ENCODE measurements at places on chromosomes 4 and X.

GRCh38 chr4:38782452-38783108 lies at the start of gene TLR10:
Gene TLR10 (minus strand): TSS chr4:38782990. CDS start chr4:38775590, 7,400 bp downstream.
- DNase-seq: peak; percentile 66

- DNase-seq: no peak
Observed at GRCh38 chr4:166202991-166203390, 330.0 kb downstream of the TLL1 start.

DNA sequence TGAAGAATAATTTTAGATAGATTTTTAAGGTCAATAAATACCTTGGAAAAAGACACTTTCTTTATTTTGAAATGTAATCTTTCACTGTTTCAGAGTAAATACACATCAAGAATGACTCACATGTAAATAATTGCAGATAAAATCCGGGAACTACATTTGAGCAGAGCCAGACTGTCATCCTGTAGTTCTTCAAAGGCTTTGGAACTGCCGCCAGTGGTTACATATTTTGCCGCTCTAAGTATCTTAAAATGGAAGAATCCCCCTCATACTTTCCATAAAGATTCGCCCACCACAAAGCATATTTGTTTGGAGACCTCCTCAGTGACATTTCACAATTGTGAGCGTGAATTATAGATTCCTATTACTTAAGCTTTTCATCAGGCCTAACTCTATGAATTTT lies 607.8 kb upstream of the ZFP42 start:
- DNase-seq: no peak

DNA sequence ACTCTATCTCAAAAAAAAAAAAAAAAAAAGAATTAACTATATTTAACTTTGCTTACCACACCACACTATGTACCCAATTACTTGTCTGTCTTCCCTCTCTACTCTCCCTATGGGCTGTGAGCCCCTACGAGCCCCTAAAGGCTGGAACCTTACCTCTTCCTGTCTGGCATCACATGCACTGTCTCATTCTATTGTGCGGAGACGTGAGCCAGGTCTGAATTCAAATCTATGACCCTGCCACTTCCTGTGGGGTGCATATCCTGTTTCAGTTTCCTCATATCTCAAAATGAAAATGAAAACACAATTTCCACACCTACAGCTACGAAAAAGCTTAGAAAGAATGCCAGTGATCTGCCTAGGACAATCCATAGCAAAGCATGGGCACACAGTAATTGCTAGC lies 42.9 kb upstream of the HS3ST1 start:
- DNase-seq: peak; percentile 81

- DNase-seq: no peak
Observed at GRCh38 chrX:25597551-25597950, 540.6 kb upstream of the MAGEB18 start.

DNA sequence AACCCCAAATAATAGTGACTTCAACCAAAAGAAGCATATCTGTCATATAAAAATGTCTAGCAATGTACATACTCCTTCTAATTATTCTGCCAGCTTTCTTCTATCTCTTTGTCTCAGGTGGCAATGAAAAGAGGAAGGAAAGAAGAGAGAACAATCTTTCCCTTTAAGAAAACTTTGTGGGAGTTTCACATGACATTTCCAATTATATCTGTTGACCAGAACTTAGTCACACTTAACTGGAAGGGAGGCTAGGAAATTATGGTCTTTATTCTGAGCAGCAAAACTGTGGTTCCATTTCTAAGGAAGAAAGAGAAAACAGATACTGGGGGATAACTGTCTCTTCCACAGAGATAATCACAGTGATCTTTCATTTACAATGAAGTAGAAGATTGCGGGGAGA lies 12.9 kb upstream of the MAOA start:
- DNase-seq: no peak

DNA sequence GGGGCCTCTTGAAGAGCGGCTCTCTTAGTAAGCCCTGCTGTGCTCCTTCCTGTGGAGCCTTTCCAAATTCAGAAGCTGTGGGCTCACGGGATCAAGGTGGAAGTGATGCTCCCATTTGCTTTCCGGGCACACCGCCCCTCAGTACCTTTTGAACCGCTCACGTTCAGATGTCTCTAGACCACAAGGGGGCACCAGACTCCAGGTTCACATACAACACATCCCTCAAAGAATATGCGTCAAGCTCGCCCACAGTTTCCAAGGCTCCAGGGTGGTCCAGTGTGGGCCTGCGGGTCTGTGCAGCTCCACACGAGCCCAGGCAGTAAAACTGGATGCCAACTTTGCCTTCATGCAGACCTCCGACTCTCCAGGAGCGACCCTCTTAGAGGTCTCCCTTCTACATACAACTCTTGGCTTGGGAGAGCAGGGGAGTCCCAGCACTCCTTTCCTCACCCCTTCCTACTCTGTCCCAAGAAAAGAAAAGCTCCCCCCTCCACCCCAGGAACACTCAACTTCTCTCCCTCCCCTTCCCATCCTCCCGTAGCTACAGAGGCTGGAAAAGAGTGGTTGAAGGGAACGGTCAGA lies 11.0 kb downstream of the SUPT20HL1 start:
- peak; percentile 77 for DNase-seq

- DNase-seq: peak; percentile 55
Observed at GRCh38 chrX:55342533-55343501, 78.1 kb upstream of the PAGE3 start.

DNA sequence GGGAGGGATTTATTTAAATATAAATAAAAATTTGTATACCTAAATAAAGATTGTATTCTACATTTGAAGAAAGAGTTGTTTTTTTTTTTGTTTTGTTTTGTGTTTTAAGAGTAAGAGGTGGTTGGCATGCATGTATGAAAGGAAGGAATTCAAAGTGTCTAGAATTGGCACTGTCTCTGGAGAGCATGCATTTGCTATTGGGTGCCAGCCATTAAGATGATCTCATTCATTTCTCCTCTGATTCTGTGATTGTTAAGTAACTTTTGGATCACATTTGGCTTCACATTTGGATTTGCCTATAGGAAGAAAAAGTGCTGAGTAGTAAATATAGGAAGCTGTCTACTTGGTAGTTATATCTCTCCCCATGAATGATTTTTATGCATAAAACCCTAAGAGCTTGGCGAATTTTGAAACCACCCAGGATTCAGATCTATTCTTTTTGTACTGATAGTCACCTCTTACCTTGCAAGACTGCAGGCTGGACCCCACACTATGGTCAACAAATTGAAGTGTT lies 7.8 kb upstream of the BOD1L1 start:
- DNase-seq: no peak

DNA sequence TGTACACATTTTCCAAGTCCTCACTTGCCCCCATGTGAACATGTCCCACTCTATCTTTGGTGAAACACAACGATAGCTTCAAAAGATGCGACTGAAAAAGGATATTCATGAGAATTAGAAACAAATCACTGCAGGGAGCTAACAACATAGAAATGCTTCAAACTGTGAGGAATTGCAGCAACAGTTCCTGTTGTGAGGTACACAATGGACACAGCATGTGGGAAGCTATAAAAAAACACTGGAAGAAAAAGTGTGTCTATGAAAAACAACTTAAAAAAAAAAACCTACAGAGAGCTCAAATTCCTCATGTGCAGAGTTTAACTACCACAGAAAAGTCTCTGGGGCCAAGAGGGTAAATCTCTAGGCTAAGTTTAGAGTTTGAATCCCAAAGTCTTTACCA lies 51.6 kb upstream of the BLTP1 start:
- no peak for DNase-seq

DNA sequence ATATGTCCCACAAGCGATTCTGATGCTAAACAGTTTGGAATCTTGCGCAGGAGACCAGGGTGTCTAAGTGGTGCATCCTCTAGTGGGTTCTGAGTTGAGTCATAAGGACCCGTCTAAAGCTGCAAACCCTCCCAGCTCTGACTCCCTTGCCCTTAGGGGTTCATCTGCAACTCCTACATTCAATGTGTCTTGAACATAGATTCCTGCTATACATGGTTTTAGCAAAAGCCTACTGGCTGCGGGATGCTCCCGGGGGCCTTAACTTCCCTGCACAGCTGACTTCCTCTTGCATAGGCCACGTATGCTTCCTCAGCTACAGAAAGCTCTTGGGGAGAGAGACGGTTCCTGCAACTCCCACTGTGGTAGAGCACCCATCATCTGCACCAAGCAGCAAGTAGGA lies 236.7 kb downstream of the EVC2 start:
- no peak for DNase-seq

DNA sequence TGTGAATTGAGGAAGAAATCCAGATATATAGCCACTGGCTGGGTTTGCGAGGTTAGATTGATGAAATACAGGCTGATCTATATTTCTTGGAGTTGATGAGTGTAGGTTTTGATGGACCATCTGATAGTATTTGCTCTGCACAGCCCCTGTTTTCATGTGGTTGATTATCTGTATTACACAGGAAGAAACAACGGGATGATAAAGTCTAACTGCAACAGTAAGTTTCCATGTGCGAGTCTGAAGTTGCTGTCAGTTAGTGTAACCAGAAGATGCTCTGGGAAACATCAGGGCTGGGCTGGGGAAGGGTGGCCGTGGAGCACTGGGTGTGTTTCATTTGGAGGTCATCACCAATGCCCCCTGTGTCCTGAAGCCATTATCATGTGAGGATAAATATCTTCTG lies 148.4 kb upstream of the SFRP2 start:
- DNase-seq: no peak

DNA sequence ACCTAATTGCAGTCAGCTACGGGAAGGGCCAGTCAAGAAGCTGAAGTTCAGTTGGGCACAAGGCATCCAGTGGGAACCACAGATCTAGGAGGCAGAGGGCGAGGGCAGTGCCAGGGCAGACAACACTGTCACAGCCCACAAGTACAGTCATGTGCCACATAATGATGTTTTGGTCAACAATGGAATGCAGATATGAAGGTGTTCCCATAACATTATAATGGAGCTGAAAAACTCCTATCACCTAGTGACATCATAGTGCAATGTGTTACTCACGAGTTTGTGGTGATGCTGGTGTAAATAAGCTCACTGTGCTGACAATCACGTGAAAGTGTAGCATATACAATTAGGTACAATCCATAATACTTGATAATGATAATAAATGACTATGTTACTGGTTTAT lies 4.5 kb upstream of the TMEM255A start:
- no peak for DNase-seq

DNA sequence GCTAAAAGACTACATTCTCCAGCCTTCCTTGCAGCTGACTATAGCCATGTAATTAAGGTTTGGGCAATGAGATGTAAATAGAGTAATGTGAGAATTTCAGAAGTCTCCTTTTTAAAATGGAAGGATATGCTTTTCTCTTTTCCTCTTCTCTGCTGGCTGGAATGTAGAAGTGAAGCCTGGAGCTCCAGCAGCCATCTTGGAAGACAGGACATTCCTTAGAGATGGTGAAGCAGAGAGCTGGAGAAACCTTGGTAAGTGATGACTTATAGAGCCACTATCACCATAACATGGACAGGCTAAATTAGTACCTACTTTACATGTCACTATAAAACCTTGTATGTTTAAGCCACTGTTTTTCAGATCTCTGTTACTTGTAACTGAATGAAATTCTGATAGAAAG lies 48.0 kb downstream of the RASL11B start:
- no peak for DNase-seq

GRCh38 chr4:31784558-31784957 lies 1064.4 kb downstream of the PCDH7 start:
- DNase-seq: no peak

- no peak for DNase-seq
Observed at GRCh38 chr4:81369886-81370285, 101.8 kb downstream of the RASGEF1B start.

DNA sequence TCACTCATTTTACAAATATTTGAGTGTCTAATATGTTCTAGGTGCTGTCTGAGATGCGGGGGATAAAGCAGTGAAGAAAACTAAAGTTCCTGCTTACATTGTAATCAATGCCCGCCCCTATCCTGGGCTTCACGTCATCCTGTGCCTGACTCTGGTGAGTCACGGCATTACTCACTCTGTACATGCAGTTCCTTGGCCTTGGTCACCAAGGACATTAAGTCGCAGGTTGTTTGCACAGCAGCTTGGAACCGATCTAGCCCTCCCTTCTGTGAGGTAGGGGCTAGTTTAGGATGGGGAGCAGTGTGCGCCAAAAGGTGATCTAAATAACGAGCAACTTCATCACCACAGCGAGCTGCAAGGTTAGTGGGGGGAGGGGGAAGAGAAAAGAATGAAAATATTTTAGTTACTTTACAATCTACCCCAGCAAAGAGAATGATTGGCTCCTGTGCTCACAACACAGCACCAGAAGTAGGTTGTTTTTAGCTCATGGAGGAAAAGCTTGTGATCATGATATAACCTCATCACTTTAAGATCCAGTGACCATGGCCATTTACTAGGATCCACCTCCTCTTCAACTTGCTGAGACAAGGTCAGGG lies 48.0 kb upstream of the HDAC8 start:
- peak; percentile 77 for DNase-seq

DNA sequence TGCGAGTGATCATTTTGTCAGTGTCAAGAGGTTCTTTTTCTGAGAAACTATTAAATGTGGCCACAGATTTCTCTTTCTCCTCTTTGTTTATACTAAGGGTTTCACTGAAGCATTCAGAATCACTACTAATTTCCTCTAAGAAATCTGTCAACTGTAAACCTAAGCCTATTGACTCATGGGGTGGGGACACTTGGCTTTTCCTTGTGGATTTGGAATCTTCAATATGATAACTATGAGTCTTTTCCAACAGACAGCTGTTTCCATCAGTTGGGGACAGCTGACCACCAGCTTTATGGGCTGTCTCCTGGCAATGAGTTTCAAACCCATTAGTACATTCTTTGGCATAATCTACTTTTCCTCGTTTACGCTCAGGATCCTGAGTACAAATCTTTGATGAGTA lies 13.8 kb downstream of the PGRMC1 start:
- no peak for DNase-seq

GRCh38 chr4:80294206-80294605 lies 27.7 kb downstream of the FGF5 start:
- DNase-seq: no peak

GRCh38 chr4:48361012-48361400 lies 19.7 kb downstream of the SLAIN2 start:
- DNase-seq: no peak

- no peak for DNase-seq
Observed at GRCh38 chr4:168501407-168501806, 4.6 kb downstream of the PALLD start.

DNA sequence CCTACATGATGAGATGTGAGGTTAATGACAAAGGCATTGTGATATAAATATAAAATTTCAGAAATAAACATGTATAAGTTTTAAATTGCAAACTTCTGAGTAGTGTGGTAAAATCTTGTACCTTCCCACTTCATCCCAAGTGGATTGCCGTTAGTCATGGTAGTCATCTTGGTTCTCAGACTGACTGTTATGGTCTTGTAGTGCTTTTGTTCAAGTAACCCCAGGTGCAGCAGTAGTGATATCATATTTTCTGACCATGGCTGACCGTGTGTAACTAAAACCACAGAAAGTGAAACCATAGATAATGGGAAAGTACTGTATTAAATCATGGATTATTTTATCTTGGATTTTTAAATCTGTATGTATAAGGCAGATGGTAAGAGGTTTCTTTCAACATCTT lies 74.8 kb upstream of the SLIT2 start:
- no peak for DNase-seq

- no peak for DNase-seq
Observed at GRCh38 chr4:154004507-154005170, 215.8 kb upstream of the SFRP2 start.

GRCh38 chr4:16672421-16672820 lies 226.0 kb downstream of the LDB2 start:
- DNase-seq: no peak

- no peak for DNase-seq
Observed at GRCh38 chr4:135770505-135770904, 1568.9 kb upstream of the PABPC4L start.

Data from activated CD4-positive, alpha-beta T cell treated with anti-CD3 and anti-CD28 coated beads, Interleukin-2, Interleukin-6, amounts not matched to agents 100 ng/mL and 50 ng/mL, durations not matched to agents 16 hours and 8 hours (primary cell).